ENCODE measurements at places on chromosomes 2 and 18.

DNA sequence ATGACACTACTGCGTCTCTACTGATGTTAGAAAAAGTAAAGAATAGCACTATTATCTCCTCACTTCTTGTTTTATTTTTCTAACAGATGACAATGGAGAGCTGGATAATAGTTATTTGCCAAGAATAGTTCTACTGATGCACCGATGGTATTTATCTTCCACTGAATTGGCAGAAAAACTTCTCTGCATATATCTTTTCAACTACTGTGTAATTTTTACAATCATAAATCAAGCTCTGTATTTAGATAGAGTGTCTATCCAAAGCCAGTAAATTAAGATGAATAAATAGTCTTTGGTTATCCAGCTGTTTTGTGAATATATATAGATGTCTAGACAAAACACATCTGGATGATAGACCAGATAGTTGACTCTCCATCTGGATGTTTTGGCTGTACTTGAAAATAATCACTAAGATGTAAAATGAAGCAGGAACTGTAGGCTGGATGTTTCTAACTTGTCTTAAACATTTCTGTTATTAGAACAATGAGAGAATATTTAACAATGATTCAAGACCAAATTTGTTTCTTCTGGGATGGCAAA, 40.1 kb downstream of the RASGRP3 start:
- no peak for DNase-seq

- no peak for DNase-seq
Measured at GRCh38 chr2:235542733-235543127, 48.9 kb downstream of the AGAP1 start.

- peak; percentile 63 for DNase-seq
Measured at GRCh38 chr2:235779444-235779896, 285.6 kb downstream of the AGAP1 start.

GRCh38 chr2:159811232-159811631, 13.2 kb upstream of the CD302 start:
- no peak for DNase-seq

DNA sequence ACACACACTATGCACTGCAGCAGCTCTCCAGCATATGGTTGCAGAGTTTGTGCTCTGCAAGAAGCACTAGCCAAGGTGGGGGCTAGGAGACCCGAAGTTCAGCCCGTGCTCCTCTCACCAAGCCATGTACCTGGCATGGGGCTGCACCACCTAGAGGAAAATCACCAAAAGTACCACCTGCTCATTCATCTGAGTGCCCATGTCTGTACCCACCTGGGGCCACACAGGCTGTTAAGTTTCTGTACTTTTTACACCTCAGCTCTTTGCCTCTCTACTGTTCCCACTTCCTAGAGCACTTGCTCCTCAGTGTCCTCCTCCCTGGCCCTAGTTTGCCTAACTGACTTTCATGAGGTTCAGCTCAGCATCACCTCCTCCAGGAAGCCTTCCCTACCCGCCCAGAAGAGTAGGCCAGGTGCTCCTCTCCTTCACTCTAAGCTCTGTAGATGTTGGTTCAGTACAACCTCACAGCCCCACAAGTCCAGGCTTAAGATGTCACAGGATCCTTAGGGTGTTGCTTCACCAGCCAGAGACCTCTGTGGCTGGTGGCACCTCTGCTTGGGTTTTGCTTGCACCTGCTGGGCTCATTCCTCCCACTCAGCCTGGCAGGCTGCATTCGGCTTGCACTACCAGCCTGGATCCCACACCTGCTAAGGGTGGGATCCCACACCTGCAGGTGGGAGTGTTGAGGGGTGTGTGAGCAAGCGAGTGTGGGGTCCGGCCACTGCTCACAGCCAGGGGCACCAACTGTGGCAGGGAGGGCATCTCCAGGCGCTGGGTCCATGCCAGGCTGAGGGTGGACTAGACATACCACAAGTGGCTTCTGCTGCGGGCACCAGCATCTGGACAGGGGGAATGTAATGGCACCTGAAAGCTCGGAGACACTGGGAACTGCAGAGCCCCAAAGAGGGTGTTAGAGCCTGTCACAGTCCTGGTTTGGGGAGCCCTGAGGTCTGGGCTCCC, 10.2 kb upstream of the TFCP2L1 start:
- no peak for DNase-seq

- DNase-seq = no peak
Measured at GRCh38 chr2:122562775-122563174, 807.3 kb downstream of the TSN start.

GRCh38 chr18:8938817-8939216, 163.7 kb upstream of the NDUFV2 start:
- no peak for DNase-seq

DNA sequence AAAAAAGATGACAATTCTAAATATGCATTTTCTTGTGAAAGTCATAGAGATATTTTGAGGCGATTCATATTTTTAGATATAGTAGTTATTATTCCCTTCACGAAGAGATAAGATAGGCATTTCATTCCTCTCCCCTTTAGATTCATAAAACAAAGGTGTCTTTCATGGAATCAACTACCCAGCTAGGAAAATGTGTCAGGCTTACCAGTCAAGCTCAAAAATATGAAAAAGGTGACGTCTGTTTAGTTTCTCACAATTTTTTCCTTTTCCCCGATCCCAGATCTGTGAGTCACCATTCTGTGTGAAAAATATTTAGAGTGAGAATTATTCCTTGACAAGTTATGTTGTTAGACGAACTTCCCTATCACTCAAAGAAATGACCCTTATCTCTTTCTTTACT, 95.4 kb upstream of the FN1 start:
- no peak for DNase-seq

DNA sequence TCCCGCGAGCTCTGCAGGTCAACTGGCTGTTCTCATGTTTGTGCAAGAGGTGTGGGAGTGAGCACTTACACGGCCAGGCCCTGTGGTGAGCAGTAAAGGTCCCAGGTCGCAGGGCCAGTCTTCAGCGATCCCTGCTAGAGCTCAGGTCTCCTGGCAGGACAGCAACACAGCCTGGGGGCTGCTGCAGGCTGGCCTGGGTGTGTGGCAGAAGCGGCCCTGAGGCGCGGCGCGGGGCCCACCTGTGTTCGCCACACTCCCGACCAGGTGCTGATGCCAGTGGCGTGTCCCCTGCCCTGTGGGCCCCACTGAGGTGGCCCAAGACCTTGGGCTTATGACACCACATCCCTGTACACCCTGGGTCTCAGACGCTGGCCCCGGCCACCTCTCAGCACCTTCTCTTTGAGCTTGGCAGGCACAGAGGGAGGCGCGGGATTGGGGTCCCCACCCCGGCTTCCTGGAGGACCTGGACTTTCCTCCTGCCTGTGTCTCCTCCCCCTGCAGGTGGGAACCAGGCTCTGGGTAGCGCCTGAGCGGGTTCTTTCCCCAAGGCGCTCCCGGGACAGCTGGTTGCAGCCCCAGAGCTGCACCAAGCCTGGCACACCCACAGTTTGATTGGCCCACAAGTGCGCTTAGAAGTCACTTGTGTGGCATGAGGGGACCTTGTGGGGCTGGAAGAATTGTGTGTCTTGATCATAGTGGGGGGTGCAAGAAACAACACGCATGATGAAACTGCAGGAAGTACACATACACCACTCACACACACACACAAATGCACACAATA, 59.2 kb downstream of the TWIST2 start:
- DNase-seq = no peak

DNA sequence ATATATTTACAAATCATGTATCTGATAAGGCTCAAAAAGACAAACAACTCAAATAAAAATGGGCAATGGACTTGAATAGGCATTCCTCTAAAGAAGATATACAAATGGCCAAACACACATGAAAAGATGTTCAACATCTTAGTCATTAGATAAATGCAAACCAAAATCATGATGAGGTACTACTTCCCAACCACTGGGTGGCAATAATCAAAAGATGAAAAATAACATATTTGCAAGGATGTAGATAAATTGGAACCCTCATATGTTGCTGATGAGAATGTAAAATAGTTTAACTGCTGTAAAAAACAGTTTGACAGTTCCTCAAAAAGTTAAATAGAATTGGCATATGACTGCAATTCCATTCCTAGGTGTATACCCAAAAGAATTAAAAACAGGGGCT, 132.3 kb downstream of the TTC32 start:
- DNase-seq = no peak

DNA sequence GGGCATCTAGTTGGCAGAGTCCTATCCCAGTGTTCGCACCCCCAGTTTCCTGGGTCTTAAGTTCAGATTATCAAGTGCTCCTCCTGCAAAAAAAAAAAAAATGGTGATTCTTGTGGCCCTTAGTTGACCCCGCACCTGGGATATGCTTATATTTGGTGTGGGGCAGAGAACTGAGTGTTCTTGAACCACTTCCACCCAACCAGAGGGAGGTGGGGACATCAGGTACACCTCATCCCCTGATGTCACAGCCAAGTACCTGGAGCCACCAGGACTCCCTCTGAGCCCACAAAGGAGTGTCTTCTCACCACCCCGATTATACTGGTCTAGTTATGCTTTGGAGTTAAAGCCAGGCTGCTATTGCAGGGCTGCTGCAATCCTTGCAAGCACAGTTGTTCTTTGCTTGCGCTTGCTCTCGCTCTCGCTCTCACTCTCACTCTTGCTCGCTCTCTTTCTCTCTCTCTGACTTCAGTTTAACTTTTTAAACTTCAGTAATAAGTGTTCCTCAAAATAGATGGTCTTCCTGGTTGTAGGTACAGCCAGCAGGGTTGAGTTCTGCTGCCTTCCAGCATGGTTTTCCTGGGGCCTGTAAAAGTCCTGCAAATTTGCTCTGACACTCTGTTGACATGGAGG, 265.7 kb downstream of the NEDD4L start:
- no peak for DNase-seq

GRCh38 chr18:12318857-12319256, 10.8 kb downstream of the TUBB6 start:
- no peak for DNase-seq

DNA sequence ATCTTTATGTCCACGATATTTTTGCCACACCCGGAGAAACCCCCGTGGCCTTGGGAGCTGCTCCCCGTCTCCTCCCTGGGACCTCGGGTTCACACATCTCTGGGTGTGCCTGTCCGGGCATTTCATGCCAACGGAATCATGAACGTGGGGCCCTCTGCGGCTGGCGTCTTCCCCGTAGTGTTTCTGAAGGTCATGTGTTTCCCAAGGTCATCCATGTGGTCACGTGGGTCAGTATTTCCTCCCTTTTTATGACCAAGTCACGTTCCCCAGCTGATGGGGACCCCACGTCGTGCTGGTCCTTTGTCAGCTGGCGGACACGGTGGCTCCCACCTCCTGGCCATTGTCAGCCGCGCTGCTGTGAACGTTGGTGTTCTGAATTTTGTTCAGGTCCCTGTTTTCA, 135.7 kb downstream of the NFATC1 start:
- DNase-seq = no peak

DNA sequence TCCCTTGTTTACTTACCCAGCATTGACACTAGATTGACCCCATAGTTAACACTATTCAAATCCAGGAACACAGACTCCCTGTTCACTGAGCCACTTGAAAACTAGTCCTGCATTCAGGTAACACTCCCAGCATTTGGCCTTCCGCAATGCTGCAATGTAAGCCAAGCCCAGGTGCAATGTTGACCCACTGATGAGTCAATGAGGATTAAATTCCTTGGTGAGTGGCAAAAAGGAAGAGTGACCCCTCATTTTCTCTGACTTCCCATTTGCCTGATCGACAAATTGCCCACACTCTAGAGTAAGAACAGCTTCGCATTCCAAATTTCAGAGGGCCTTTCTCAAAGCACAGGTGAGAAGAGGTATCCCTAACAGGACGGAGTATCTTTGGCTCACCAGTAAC, 251.9 kb downstream of the FBXO15 start:
- no peak for DNase-seq

- DNase-seq = no peak
Measured at GRCh38 chr2:208490492-208490891, 83.9 kb downstream of the PTH2R start.

DNA sequence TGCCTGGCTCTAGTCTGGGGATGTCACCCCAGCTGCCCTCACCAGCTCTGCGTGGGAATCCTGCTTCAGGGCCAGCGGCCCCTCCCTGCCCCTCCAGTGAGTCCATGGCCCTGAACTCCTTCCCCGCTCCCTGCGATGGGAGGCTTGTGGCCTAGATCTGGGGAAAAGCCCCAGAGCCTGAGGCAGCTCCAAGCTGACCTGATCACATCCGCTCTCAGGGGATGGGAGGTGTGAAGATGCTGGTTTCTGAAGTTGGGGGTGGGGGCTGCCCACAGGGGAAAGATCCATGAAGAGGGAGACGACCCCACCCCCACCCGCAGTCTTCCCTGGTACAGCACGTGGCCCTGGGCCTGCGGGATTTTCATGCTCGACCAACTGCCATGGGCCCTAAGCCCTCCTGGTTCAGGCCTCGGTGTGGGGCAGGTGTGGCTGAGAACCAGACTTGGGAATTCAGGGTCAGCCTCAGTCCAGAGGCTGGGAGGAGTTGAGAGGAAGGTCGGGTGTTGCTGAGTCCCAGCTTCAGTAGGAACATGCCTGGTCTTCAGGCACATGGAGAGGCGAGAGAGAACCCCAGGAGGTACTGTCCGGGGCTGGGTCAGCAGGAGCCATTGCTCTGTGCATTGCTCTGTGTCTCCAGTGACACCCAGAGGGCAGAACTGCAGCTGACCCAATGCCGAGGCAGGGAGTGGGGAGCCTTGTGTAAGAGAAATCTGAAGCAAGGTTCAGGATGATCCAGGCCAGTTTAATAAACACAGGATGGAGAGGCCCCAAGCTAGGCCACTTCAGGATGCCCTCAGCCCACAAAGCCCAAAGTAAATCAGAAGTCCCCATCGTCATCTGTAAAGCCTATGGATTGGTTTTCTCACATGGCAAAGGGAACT, 115.1 kb downstream of the CAPN13 start:
- no peak for DNase-seq

GRCh38 chr18:11859903-11860407, 8.7 kb downstream of the CHMP1B start:
- no peak for DNase-seq

DNA sequence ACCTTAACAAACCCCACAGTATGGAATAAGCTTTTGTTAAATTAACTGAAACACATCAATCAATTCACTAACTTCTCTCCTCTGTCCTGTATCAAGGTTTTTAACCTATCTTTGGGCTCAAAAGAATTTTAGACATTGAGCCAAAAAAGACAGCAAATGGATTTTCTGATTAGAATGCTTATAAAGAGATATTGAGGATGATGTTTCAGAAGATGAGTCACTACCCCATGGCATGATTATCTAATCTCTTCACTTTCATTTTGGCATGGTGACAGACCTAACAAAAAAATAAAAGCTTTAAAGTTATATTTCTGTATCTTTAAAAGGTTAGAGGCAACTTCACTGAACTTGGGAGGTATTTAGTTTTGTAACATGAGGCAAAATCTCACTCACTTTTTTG, 55.5 kb downstream of the SGPP2 start:
- DNase-seq = no peak

- DNase-seq = peak; percentile 40
Measured at GRCh38 chr2:230668184-230668938, 44.3 kb upstream of the CAB39 start.

GRCh38 chr2:238635647-238636051, 208.9 kb downstream of the ASB1 start:
- no peak for DNase-seq
